ENCODE measurements at places on chromosomes 4 and X.

- no peak for DNase-seq
Observed at GRCh38 chr4:47669946-47670345, 167.9 kb downstream of the CORIN start.

GRCh38 chr4:126766241-126766640, 866.5 kb upstream of the INTU start:
- no peak for DNase-seq

DNA sequence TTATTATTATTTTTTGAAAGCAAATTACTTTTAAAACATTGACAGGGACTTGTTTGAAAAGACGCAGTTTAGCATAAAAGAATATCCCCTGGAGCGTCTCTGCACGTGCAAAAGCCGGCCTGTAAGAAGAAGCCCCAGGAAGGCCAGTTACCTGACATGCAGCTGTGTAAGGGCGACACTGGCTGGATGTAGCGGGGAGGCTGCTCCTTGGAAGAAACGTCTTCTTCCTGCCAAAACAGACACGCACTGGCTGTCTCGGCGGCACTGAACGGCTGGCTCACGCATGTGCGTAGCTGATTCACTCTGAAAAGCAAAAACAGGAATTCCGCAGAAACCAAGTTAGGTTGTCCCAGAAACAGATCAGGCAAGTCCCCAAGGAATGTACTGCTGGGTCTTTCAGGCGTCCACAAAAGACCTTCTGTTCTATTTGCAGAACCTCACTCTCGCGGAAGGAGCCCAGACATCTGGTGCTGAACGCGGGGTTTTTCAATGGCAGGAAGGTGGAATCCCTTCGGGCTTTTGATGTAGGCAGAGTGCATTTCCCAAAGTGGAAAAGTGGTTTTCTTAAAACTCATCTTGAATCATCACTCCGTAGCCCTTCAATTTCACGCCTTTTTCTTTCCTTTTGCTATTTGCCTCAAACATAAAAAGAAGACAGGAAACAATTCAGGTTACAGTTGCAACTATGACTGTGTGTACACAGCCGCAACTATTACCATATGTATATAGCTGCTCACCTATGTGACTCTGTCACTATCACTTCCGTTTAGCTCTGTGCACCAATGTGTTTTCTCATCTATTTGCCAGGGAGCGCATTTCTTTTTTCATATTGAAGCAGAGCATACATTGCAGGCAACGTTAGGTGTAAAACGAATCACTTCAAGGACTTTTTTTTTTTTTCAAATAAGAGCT, 38.1 kb upstream of the ARSH start:
- no peak for DNase-seq

GRCh38 chr4:13654162-13654797, 26.8 kb upstream of the BOD1L1 start:
- DNase-seq = peak; percentile 60

GRCh38 chr4:168893205-168893604, 116.8 kb downstream of the CBR4 start:
- no peak for DNase-seq

- DNase-seq = no peak
Observed at GRCh38 chr4:151728006-151728405, 32.8 kb downstream of the GATB start.

- peak; percentile 10 for DNase-seq
Observed at GRCh38 chrX:119981286-119982070, 37.9 kb upstream of the NKAP start.

DNA sequence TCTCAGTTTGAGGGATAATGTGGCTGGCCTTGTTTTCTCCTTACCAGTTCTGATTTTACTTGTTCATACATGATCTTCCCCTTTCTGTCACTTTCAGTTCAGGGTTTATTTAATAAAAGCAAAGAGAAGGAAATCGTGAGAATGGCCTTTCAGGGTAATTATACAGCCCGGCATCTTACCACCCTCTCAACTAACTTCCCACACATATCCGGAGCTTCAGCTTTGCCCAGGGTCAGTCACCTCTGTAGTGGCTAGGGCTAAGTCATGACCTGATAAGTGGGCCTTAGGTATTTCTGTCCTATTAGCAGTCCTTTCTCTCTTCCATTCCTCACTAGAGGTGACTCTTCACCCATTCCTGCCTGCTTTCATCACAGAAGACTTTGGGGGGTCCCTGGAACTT, 15.8 kb downstream of the TRPC5 start:
- no peak for DNase-seq

DNA sequence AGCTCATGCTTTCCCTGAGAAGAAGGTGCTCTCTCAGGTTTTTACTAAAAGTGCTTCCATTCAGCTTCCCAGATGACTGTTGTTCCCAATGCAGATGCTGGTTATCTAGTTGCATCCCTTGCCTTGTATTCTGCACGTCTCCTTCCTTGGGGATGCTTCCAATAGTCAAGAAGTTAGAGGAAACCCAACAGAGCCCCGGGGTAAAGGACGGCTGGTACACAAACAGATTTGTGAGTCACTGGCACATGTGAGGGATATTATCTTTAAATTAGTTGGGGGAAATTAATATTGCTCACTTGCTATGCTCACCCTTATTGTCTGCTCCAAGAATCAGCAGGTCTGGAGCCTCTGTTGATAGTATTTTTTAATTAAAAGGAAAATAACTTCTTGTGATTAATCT, 465.2 kb upstream of the BOD1L1 start:
- no peak for DNase-seq

GRCh38 chr4:116343809-116344208, 741.6 kb downstream of the TRAM1L1 start:
- peak; percentile 65 for DNase-seq

DNA sequence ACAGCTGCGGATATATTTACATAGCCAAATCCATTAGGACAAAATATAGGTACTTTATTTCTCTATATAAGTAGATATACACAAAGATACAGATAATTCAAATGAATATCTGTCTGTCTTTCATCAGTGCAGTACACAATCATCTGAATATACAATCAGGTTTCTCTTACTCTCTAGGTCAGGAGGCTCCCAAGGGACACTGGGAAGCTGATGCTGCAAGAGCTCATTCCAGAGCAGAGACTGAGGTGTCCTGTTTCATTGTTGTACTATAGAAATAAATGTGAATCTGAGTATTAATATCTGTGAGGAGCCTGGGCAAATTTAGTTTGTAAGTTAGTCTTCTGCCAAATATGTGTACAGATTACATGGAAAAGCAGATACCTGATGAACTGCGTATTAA, 4.2 kb downstream of the TLL1 start:
- DNase-seq = no peak

- DNase-seq = no peak
Observed at GRCh38 chr4:15918484-15919129, 19.9 kb downstream of the FGFBP1 start.

GRCh38 chrX:24259544-24260240, 54.2 kb downstream of the SUPT20HL2 start:
- peak; percentile 5 for DNase-seq

GRCh38 chr4:185730387-185730786, 81.6 kb downstream of the SORBS2 start:
- DNase-seq = peak; percentile 4

DNA sequence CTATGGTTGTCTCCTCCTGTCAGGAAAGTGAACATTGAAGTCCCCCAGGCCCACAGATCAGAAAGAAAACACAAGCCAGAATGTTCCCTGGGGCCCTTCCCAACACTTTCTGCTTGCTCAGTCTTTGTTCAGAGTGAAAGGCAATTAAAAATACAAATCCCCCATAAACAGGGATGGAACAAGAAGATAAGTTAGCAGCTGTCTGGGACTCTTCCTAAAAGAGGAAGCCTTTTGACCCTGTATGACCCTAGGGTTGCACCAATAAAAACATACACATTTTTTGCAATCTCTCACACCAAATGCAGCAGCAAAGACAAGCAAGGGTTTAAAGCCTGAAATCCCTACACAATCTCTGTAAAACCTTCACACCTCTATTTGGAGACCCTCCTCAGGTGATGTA, 22.6 kb downstream of the IRF2 start:
- DNase-seq = no peak

GRCh38 chrX:1011691-1012283, 200.7 kb downstream of the CRLF2 start:
- no peak for DNase-seq

- DNase-seq = no peak
Observed at GRCh38 chr4:6230827-6231662, 30.7 kb upstream of the JAKMIP1 start.

DNA sequence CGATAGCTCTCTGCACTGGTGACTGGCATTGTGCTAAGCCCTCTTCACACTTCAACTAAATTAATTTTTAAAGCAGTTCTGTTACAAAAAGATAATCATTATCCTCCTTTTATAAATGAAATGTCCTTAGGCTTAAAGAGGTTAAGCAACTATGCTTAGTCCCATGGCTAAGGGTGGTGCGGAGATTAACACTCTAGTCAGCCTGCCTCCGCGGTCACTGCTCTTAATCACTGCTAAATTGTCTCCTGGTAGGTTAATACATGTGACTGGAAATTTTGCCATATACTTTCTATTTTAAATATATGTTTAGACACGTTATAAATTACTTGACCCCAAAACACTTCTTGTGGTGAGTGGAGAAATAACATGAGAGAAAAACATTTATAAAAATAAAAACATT, 473.7 kb downstream of the CENPC start:
- DNase-seq = no peak

GRCh38 chrX:150548684-150549083, 19.7 kb upstream of the MTM1 start:
- no peak for DNase-seq

DNA sequence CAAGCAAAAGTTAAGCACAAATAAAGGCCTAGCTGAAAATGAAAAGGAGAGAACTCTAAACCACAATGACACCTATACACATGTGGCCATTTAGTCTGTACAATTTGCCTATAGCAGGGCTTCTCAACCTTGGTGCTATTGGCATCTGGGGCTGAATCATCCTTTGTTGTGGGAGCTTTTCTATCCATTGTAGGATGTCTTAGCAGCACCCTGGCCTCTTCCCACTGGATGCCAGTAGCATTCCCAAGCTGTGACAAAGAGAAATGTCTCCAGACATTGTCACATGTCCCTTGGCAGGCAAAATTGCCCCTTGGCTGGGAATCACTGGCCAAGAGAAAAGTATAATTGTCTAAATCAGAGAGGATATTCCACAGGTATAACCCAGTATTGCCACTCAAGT, 13.5 kb upstream of the PRPS2 start:
- DNase-seq = no peak

GRCh38 chr4:86035688-86036087, 324.2 kb downstream of the MAPK10 start:
- no peak for DNase-seq

DNA sequence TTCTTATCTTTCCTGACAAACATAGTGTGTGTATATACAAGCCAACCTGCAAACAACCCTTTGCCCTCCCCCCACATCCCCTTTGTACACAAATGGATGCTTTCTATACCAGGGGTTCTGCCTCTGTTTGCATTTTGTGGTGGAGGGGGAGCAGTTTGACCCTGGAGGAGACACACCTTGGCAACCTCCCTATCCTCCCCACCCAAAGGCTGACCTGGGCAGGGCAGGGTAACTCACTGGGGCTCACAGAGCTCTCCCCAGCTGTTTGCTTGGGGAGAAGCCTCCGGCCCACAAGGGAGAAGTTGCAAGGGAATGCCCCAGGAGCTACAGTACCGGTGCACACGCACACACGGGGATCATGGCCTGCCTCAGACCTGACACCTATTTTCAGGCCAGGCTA, 372.6 kb downstream of the BCOR start:
- DNase-seq = no peak

DNA sequence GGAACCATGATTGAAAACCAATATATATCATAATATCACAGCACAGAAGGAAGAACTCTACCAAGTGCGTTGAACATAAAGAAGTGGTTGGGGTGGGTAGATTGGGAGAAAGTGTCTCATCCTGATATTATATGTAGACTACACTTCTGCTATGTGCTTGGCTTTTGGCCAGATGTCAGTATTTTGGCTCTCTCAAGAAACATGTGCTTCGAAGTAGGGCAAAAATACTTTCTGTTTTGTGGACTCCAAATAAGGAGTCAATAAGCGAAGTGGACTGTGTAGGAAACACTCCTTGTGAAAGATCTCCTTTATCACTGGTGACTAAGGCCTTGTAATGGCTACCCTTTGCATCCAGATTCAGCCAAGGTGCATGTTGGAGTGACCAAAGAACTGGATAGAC, 7.8 kb upstream of the HPSE start:
- DNase-seq = no peak

DNA sequence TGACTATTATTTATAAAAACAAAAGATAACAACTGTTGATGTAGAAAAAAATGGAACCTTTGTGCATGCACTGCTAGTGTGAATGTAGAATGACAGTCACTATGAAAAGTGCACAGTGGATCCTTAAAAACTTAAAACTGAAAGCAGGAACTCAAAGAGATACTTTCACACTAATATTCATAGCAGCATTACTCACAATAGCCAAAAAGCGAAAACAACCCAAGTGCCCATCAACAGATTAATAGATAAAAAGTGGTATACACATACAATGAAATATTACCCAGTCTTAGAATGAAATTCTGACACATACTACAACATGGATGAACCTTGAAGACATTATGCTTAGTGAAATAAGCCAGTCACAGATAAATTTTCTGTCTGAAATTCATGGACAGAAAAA, 23.8 kb downstream of the CENPC start:
- no peak for DNase-seq

DNA sequence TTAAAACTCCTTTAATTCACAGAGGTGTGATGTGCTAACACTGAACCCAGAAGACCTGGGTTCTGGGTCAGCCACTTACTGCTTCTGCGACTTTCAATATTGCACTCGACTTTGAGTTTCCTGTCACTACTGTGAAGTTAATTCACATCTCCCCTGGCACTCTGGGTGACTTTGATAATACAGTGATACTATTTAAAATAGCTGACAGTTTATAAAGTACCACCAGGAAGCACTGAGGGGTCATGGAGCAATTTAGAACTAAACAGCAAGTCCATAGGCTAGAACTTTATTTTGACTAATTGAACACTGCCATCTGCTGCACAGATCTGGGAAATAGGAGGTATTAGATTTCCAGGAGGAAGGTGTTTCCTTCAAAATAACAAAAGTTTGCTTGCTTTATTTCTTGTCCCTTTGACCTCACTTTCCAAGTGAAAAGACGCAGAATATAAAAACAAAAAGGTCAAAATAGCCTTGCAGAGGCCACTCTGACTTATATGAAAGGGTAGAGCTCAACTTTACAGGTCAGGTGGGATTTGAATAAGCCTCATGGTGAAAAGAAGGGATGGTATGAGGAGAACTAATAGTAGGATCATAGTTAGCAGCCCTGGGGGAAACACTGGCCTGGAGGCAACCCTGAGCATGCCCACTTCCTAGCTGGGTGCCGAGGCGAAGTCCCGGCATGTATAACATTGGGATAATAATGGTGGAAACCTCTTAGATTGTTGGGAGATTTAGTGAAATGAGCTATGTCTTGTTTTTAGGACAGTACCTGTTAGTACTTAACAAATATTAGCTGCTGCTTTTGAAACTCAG, 53.4 kb downstream of the ZNF518B start:
- no peak for DNase-seq

DNA sequence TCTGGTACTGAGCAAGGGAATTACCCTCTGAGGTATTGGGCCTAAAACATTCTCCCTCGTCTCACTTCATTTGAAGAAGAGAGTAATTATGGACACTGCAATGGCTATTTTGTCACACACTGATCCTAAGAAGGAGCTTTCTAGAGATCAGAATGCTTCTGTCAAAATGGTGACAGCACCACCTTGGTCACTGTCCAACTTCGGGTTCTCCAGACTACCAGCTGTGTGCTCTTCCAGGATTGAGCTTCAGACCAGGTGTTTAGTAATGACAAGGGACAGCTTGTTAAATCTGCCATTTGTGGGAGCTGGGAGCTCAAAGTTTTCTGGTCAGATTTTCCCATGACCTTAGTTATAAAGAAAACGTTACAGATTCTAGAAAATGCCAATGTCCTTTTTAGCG, 105.4 kb downstream of the POLA1 start:
- no peak for DNase-seq
